ENCODE measurements at places on chromosomes 2 and 18.

GRCh38 chr2:150234787-150235446 is 252.6 kb downstream of the RND3 start:
- DNase-seq, result peak; percentile 97

GRCh38 chr2:230930928-230931555 is 6.0 kb upstream of the GPR55 start:
- no peak for DNase-seq

GRCh38 chr2:205175831-205176230 is 506.5 kb upstream of the NRP2 start:
- DNase-seq, result peak; percentile 28

- DNase-seq, result no peak
Measured at GRCh38 chr2:160474891-160475787, 18.5 kb downstream of the RBMS1 start.

GRCh38 chr2:201931951-201932350 is 101.7 kb upstream of the FZD7 start:
- peak; percentile 80 for DNase-seq

GRCh38 chr2:217687771-217688170 is 315.0 kb downstream of the TNS1 start:
- DNase-seq, result no peak

- DNase-seq, result no peak
Measured at GRCh38 chr2:234272069-234272850, 221.8 kb downstream of the SPP2 start.

DNA sequence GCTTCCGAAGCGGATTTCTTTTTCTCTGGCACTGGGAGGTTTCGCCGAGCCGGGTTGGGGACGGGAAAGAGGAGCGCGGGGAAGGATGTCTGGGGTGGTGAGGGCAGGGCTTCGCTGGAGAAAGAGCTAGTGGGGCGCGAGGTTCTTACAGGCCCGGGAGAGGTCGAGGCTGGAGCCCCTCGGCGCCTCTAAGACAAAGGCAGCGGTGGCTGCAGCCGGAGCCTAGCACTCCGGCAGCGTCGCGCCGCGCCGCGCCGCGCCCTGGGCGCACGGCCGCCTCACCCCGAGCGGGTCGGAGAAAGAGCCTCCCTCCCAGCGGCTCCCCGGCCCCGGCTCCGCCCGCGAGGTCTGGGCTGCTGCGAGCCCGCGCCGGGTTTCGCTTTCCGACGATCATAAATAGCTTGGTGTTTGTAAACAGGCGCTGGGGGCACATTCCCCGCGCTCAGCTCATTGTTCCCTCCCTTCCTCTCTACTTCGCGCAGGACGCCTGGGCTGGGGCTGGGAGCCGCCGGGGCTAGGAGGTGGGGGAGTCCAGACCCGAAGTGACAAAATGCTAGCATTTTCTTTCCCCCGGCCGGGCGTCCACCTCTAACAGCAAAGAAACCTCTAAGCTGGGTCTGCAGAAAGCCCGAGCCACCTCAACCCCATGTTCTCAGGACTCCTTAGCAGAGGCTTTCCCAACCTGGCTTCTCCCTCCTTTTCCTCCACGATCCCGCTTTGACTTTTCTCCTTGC is 813 bp upstream of the MEIS1 start:
- DNase-seq, result peak; percentile 74

- DNase-seq, result no peak
Measured at GRCh38 chr2:156110890-156111289, 221.6 kb downstream of the NR4A2 start.

GRCh38 chr2:102091121-102091520 is 51.4 kb upstream of the IL1R1 start:
- DNase-seq, result no peak

DNA sequence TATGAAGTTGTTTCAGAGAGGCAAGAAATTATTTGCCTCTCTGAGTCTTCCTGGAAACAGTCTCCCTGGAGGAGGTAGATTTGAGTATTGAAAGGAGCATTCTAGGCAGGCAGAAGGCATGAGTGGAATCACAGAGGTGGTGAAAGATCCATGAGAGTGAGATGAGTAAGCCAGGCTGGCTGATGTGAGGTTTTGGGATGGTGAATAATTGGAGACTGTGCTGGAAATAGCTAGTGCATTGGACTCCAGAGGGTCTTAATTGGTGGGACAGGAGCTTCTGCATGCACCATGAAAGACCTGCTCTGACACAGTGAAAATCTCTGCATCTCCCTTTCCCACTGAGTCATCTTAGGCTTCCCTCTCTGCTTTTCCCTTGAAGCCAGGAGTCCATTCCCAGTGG is 46.3 kb downstream of the CDC42EP3 start:
- peak; percentile 94 for DNase-seq

DNA sequence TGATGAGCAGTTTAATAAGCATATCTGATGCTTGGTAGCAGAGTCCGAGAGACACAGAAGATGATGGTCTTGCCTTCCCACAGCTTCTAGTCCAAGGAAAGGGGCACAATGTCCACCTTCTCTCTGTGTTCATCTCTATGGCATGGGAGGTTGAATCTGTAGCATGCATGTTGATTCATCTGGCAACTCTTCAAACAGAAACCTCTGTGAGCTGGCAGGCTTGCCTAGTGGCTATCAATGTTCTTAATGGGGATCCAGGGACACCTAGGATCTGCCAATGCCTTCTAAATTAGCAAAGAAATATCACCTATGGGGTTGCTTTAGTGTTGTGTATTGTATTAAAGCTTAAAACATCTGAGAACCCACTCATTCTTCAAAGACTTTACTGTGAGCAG is 170.8 kb downstream of the INO80D start:
- no peak for DNase-seq

- DNase-seq, result no peak
Measured at GRCh38 chr2:121052023-121052422, 233.0 kb downstream of the TFCP2L1 start.

- no peak for DNase-seq
Measured at GRCh38 chr2:20169796-20170703, 54.9 kb downstream of the SDC1 start.

DNA sequence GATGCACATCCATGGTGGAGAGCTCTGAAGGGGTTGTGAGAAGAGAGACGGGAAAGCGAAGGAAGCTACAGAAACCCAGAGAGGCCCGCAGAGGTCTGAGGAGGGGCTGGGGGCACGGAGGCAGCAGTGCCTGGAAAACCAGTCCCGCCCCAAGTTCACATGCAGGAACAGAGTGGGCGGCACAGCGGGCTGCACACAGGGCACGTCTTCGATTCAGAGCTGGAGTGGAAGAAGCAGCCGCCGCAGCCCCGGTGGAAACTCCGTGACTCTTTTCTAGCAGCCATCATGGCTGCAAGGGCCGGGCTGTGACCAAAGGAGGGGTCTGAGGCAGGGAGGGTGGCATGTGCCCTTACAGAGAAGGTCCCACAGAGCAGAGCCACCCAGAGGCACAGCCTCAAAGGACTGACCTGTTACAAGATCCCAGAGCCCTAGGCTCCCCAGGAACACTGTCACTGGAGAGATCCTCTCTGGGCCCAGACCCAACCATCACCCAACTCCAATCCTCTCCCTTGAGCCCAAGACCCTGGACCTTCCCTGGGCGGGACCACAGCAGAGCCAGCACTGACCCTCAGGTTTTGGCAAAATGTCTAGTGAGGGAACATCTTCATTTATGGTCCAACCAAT is 10.7 kb downstream of the PRKAG3 start:
- no peak for DNase-seq

DNA sequence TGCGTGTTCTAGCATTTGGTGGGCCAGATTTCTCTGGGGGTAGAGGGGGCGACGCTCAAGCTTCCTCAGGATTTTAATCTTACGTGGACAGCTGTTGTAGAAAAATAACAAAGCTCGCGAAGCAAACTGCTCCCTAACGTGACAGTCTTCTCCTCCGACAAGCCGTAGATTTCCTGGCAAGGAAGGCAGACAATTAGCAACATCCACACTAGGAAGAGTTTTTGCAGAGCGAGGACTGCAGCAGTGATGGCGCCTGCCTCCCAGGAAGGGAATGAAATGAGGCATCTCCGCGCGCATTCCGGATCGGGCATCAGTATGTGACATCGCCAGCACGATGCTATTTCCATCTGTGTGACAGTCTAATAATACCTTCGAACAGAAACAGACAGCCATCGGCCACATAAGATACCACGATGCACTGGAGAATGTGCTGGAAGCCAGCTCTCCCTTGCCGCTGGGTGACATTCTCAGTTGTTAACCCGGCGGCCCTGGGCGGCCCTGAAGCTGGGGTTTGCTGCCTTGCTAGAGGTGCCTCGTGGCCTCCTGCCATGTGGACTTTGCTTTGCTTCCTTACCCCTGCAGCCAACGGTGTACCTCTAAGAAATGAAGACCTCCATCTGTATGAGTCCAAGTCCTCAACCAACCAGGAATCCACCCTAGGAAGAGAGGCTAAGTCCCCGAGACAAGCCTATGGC is 101.8 kb upstream of the AGAP1 start:
- DNase-seq, result no peak

DNA sequence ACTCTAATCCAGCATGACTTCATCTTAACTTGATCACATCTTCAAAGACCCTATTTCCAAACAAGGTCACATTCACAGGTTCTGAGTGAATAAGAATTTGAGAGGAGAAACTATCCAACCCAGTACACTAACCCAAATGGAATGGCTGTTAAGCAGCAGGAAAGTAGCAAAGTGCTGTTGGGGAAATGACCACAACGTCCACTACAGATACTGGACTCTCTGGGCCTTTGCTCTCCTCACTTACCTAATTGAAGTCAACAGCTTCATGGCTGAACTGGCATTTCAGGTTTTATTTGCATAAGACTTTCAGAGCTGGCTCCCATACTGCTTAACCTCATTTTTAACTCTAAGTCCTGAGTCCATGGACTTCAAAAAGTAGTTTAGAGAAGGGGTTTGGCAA is 38.0 kb upstream of the ACVR2A start:
- no peak for DNase-seq

GRCh38 chr2:106339132-106339531 is 129.1 kb downstream of the RGPD3 start:
- no peak for DNase-seq

GRCh38 chr2:45909677-45910191 is 258.3 kb downstream of the PRKCE start:
- DNase-seq, result no peak

DNA sequence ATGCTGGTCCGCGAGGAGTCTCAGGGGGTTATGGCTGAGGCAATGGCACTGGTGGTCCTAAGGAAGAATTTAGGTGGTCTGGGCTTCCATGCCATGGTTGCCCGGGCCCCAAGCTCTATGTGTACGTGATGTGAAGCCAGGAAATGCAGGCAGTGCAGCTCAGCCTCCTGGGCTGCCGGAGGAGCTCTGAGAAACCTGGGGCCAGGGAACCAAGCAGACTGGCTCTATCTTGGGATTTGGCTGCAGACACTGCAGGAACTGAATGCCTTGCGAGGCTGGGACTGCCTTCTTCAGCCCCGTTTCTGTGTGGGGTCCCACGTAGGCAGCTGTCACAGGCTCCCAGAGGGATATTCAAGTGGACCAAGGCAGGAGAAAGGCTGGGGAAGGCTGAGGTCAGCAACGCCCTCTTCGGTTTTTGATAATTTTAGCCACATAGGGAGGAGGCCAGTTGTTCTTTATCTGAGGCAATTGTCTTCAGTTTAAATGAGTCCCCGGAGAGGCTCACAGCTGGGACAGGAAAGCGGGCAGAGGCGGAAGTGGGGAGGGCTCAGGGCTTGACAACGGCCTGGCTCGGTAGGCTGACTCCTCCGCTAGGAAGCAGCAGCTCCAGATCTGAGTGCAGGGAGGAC is 77.7 kb downstream of the RHOB start:
- DNase-seq, result no peak

DNA sequence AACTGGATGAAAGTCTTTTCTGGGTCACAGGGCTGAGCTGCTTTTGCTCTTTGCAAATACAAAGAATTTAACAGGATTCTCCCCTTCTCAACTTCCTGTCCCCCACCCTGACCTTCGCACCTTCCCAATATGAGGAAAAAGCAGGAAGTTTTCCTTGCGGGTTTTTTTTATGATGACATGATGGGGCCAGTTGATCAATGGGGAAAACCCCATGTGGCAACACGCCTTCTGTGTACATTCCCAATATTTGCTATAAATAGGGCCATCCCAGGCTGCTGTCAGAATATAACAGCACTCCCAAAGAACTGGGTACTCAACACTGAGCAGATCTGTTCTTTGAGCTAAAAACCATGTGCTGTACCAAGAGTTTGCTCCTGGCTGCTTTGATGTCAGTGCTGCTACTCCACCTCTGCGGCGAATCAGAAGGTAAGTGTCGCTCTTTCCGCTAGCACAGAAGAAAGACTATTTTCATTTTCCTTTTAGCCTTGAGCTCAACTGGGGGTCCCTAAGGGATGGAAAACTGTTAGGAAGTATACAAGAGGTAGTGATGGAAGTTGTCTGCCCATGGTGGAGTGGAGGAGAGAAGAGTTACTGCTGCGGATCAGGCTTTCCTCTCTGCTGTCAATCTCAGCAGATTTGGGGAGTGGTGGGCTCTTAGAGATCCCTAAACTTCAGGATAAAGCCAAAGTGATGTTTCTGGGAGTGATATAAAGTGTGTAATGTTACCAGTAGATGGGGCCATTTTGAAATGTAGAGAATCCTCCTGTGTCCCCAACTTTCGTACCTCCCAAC is at the start of gene CCL20:
TSS of gene CCL20 (plus strand) at position 281 of the 792 bp plus-strand sequence. CDS start at position 351, 70 bp downstream.
- DNase-seq, result no peak

DNA sequence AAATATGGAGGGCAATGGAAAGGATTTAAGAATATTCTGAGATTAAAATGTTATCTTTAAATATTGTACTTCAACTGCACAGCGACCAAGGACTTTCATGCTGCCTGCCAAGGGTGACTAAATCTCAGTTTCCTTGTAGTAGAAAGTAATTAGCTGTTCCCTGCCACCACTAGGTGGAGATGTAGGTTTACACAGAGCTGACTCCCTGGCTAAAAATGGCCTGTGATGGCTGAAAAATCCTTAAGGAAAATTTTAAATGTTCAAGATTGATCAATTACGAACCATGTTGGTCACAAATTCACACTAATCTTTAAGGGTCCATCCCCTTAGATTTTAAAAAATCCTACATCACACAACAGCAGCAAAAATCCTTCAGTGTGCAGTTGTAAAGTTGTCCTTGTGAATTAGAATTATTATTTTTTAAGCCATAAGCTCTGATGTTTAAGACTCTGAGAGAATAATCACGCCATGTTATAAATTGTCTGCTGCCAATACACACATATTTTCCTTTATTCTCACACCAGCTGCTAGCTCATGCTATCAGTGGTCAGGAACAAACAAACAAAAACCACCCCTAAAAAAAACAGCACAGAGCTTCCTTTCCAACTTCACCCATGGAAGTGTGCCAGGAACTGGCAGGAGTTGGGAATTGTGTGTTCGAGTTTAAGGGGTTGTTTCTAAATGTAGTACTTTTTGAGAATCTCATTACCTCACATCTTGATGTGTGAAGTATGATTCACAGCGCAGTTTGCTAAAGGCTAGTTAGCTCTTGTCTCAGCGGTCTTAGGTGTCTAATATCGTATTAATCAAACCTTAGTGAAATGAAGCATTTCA is 399.8 kb downstream of the TMEM182 start:
- DNase-seq, result peak; percentile 48

- peak; percentile 72 for DNase-seq
Measured at GRCh38 chr2:9205963-9206948, at the start of gene ASAP2. Gene ASAP2 (plus strand): TSS chr2:9206812. CDS start chr2:9207105, 293 bp downstream.
